A549 treated with Hydrocortisone at 1 μM for 4 hours (cell line): ENCODE measurements at places on chromosomes 1 and 21. TPM values are rescaled to one million over a fixed set of nuclear protein-coding genes. Genes with fewer than 3 reads are reported as not detected.

The TMEM200B gene
- total RNA-seq: 0.08 to 0.20 TPM (median 0.08 TPM) in 5 replicates

The CLCN6 gene
- total RNA-seq: 5.3 to 6.3 TPM (median 5.6 TPM) in 5 replicates

The FAM151A gene
- 0.15 to 0.29 TPM (median 0.24 TPM) in 5 replicates for total RNA-seq

The CD1B gene
- not detected in 5 replicates for total RNA-seq

The SMIM34 gene
- total RNA-seq: not detected in 5 replicates

The ADORA1 gene
- 0.59 to 0.90 TPM (median 0.72 TPM) in 5 replicates for total RNA-seq

The AMY1B gene
- total RNA-seq: not detected in 5 replicates

The SYNC gene
- total RNA-seq: 11.0 to 19.8 TPM (median 14.0 TPM) in 5 replicates

The DR1 gene
- total RNA-seq: 32.5 to 38.4 TPM (median 33.3 TPM) in 5 replicates

The SHCBP1L gene
- not detected in 5 replicates for total RNA-seq

The SDHB gene
- total RNA-seq: 96.8 to 109 TPM (median 108 TPM) in 5 replicates

The SLC9C2 gene
- total RNA-seq: not detected in 5 replicates

The HTR6 gene
- 0.10 to 0.18 TPM (median 0.12 TPM) in 5 replicates for total RNA-seq

The GJA5 gene
- not detected in 5 replicates for total RNA-seq

The ZNF697 gene
- 1.5 to 1.6 TPM (median 1.5 TPM) in 5 replicates for total RNA-seq

The DMBX1 gene
- 0.61 to 0.99 TPM (median 0.87 TPM) in 5 replicates for total RNA-seq

The PCAT6 gene
- 2.6 to 4.2 TPM (median 3.8 TPM) in 5 replicates for total RNA-seq

The TRIM33 gene
- 10.4 to 13.0 TPM (median 11.7 TPM) in 5 replicates for total RNA-seq

The ADAM30 gene
- total RNA-seq: not detected in 5 replicates

The CFAP141 gene
- total RNA-seq: 0.40 TPM in 1 of 5 replicates, not detected in the others

The HSD11B1 gene
- total RNA-seq: 0.09 to 0.60 TPM (median 0.47 TPM) in 5 replicates

The AMPD2 gene
- total RNA-seq: 18.7 to 24.9 TPM (median 21.9 TPM) in 5 replicates

The VWA1 gene
- total RNA-seq: 4.1 to 15.8 TPM (median 12.9 TPM) in 5 replicates

The DNASE2B gene
- not detected in 5 replicates for total RNA-seq

The BRINP2 gene
- total RNA-seq: 0.13 to 0.32 TPM (median 0.15 TPM) in 5 replicates

The CFHR1 gene
- total RNA-seq: 0.13 to 0.22 TPM (median 0.17 TPM) in 5 replicates

The FOXO6 gene
- total RNA-seq: 0.46 to 1.1 TPM (median 0.82 TPM) in 5 replicates

The FCRL1 gene
- total RNA-seq: not detected in 5 replicates

The SHISAL2A gene
- total RNA-seq: 0.33 to 0.86 TPM (median 0.47 TPM) in 5 replicates

The SLC5A9 gene
- 0.03 to 0.15 TPM (median 0.09 TPM) in 4 of 5 replicates, not detected in the other for total RNA-seq

The LRRC53 gene
- total RNA-seq: not detected in 5 replicates

The LCE3E gene
- total RNA-seq: 0.30 TPM in 1 of 5 replicates, not detected in the others

The TXNIP gene
- 0.21 to 0.56 TPM (median 0.50 TPM) in 5 replicates for total RNA-seq

The SPATA45 gene
- total RNA-seq: not detected in 5 replicates

The BCAN gene
- 0.12 to 0.13 TPM in 2 of 5 replicates, not detected in the others for total RNA-seq

The HSPG2 gene
- 65.1 to 81.4 TPM (median 77.4 TPM) in 5 replicates for total RNA-seq

The S100A7A gene
- total RNA-seq: not detected in 5 replicates

The OR2T2 gene
- not detected in 5 replicates for total RNA-seq

The LIN28A gene
- not detected in 5 replicates for total RNA-seq

The CYP2J2 gene
- total RNA-seq: 0.10 to 0.16 TPM (median 0.10 TPM) in 3 of 5 replicates, not detected in the others

The MAN1C1 gene
- 0.35 to 0.77 TPM (median 0.44 TPM) in 5 replicates for total RNA-seq

The MX2 gene
- 0.06 to 0.22 TPM (median 0.13 TPM) in 3 of 5 replicates, not detected in the others for total RNA-seq

The LEFTY2 gene
- total RNA-seq: 0.05 to 0.21 TPM (median 0.13 TPM) in 4 of 5 replicates, not detected in the other

The CELA2A gene
- total RNA-seq: not detected in 5 replicates

The INKA2 gene
- 1.8 to 2.8 TPM (median 2.0 TPM) in 5 replicates for total RNA-seq

The FH gene
- total RNA-seq: 84.4 to 90.2 TPM (median 85.0 TPM) in 5 replicates

The IGFN1 gene
- 0.49 to 0.74 TPM (median 0.55 TPM) in 5 replicates for total RNA-seq

The TRAF5 gene
- total RNA-seq: 6.7 to 9.0 TPM (median 7.3 TPM) in 5 replicates
